ENCODE measurements at places on chromosomes 6 and 20.

GRCh38 chr6:36285187-36285671, 15.4 kb downstream of the PNPLA1 start:
- peaks cover 6% of the 10 kb centered on the region for H3K4me1 ChIP-seq
- no peak overlapping the region for H3K4me3 ChIP-seq
- no peak overlapping the region for H3K27ac ChIP-seq
- peaks cover 30% of the 10 kb centered on the region for H3K27me3 ChIP-seq

GRCh38 chr6:36727505-36728021, 29.9 kb downstream of the RAB44 start:
- ATAC-seq, result peak; percentile 61
- peaks cover 21% of the 10 kb centered on the region for H3K4me1 ChIP-seq
- peak overlapping the region; percentile 45 for H3K27ac ChIP-seq
- peak overlapping the region; percentile 38 for H3K4me3 ChIP-seq
- no peaks in the 10 kb centered on the region for H3K27me3 ChIP-seq

GRCh38 chr6:160735523-160735922, 33.5 kb downstream of the PLG start:
- H3K36me3 ChIP-seq, result no peaks in the 10 kb centered on the region
- ATAC-seq, result peak; percentile 41
- peaks cover 6% of the 10 kb centered on the region for H3K27me3 ChIP-seq
- no peaks in the 10 kb centered on the region for H3K4me1 ChIP-seq

GRCh38 chr6:154951345-154952200, 43.5 kb upstream of the TIAM2 start:
- H3K4me3 ChIP-seq, result peak overlapping the region; percentile 24
- peaks cover under 1% of the 10 kb centered on the region for H3K36me3 ChIP-seq
- ATAC-seq, result peak; percentile 31
- no peaks in the 10 kb centered on the region for H3K27me3 ChIP-seq

- H3K27ac ChIP-seq, result no peak overlapping the region
Observed at GRCh38 chr6:117264692-117265409, 507 bp upstream of the VGLL2 start.

- ATAC-seq, result no peak
- H3K4me1 ChIP-seq, result no peaks in the 10 kb centered on the region
- no peak overlapping the region for H3K4me3 ChIP-seq
- peaks cover 1% of the 10 kb centered on the region for H3K27me3 ChIP-seq
Observed at GRCh38 chr6:46098678-46099077, 31.1 kb upstream of the ENPP4 start.

DNA sequence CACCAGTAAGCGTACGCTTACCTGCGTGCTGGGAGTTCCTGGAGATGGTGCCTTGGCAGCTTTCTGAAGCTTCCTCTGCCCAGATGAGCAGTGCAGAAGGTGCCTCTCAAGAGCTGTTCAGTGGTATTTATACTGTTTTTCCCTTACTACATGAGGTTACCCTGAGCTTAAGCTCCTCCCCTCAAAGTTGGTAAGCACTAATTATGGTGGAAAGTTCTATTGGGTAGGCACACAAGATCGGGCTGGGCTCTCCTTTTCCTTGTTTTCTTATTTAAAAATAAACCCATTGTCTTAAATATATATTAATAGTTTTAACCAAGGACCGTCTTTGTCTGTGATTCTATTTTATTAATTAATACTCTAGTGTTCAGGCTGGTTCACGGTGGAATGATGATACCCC, at the start of gene COL10A1:
Gene COL10A1, minus strand, starts transcription at position 101 of the 400 bp plus-strand sequence. CDS start 640 bp downstream, outside the sequence.
- no peak within 1 kb of the TSS for H3K4me3 ChIP-seq
- H3K27me3 ChIP-seq, result no peaks in the 10 kb centered on the region
- H3K4me1 ChIP-seq, result peaks cover 10% of the 10 kb centered on the region
- no peak within 1 kb of the TSS for H3K27ac ChIP-seq

- no peak overlapping the region for H3K27ac ChIP-seq
- peaks cover 12% of the 10 kb centered on the region for H3K4me1 ChIP-seq
- no peak for ATAC-seq
- H3K36me3 ChIP-seq, result no peaks in the 10 kb centered on the region
Observed at GRCh38 chr6:148570456-148570855, 176.4 kb upstream of the UST start.

GRCh38 chr20:44618318-44618731, 33.2 kb downstream of the ADA start:
- H3K36me3 ChIP-seq, result peaks cover 68% of the 10 kb centered on the region
- H3K27ac ChIP-seq, result peak overlapping the region; percentile 61
- ATAC-seq, result peak; percentile 85
- H3K27me3 ChIP-seq, result no peaks in the 10 kb centered on the region
- peaks cover 22% of the 10 kb centered on the region for H3K4me1 ChIP-seq

DNA sequence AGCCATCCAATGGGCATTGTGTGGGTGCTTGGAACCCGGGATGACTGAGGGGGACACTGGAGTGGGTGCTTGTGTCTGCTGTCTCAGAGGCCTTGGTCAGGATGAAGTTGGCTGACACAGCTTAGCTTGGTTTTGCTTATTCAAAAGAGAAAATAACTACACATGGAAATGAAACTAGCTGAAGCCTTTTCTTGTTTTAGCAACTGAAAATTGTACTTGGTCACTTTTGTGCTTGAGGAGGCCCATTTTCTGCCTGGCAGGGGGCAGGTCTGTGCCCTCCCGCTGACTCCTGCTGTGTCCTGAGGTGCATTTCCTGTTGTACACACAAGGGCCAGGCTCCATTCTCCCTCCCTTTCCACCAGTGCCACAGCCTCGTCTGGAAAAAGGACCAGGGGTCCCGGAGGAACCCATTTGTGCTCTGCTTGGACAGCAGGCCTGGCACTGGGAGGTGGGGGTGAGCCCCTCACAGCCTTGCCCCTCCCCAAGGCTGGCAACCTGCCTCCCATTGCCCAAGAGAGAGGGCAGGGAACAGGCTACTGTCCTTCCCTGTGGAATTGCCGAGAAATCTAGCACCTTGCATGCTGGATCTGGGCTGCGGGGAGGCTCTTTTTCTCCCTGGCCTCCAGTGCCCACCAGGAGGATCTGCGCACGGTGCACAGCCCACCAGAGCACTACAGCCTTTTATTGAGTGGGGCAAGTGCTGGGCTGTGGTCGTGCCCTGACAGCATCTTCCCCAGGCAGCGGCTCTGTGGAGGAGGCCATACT, 49.4 kb downstream of the PYGB start:
- H3K27me3 ChIP-seq, result no peaks in the 10 kb centered on the region
- peaks cover 6% of the 10 kb centered on the region for H3K4me1 ChIP-seq
- no peak overlapping the region for H3K27ac ChIP-seq
- no peak overlapping the region for H3K4me3 ChIP-seq
- H3K36me3 ChIP-seq, result no peaks in the 10 kb centered on the region
- peak; percentile 27 for ATAC-seq

- H3K4me1 ChIP-seq, result no peaks in the 10 kb centered on the region
- no peak overlapping the region for H3K4me3 ChIP-seq
- no peak for ATAC-seq
- H3K36me3 ChIP-seq, result no peaks in the 10 kb centered on the region
Observed at GRCh38 chr6:92159046-92159445, 1260.3 kb downstream of the EPHA7 start.

DNA sequence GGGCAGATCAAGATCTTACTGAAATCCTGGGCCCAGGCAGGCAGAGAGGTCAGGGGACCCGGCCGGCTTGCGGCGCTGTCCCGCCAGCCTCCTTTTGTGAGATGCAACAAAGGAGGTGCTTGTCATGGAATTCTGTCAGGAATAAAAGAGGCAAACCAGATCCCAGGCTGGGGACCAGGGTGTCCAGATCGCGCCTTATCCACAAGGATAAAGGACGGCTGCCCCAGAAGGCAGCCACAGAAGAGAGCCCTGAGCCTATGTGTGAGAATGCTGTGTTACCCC, 42.6 kb upstream of the CDH22 start:
- H3K36me3 ChIP-seq, result peaks cover 56% of the 10 kb centered on the region
- peaks cover 15% of the 10 kb centered on the region for H3K4me1 ChIP-seq
- no peaks in the 10 kb centered on the region for H3K27me3 ChIP-seq
- peak overlapping the region; percentile 51 for H3K4me3 ChIP-seq
- H3K27ac ChIP-seq, result peak overlapping the region; percentile 90

DNA sequence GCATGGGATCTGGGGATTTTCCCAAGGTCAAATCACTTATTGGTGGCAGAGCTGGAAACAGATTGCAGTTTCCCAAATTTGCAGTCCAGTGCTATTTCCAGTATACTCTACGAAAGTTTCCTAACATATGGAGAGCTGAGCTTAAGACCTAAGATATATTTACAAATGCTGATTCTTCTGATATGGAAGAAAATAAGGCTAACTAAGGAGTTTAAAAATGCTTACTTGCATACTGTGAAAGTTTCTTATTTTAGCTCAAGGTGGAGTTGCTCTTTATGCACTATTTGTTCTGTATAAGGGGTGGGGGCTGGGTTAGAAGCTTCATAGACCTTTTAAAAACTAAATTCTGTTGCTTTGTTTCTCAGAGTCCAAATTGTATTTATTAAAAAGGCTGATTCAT, 7.5 kb downstream of the CD109 start:
- H3K4me1 ChIP-seq, result peaks cover 13% of the 10 kb centered on the region
- H3K27me3 ChIP-seq, result peaks cover 5% of the 10 kb centered on the region
- H3K27ac ChIP-seq, result no peak overlapping the region
- peaks cover 38% of the 10 kb centered on the region for H3K36me3 ChIP-seq
- no peak for ATAC-seq
- H3K4me3 ChIP-seq, result no peak overlapping the region

DNA sequence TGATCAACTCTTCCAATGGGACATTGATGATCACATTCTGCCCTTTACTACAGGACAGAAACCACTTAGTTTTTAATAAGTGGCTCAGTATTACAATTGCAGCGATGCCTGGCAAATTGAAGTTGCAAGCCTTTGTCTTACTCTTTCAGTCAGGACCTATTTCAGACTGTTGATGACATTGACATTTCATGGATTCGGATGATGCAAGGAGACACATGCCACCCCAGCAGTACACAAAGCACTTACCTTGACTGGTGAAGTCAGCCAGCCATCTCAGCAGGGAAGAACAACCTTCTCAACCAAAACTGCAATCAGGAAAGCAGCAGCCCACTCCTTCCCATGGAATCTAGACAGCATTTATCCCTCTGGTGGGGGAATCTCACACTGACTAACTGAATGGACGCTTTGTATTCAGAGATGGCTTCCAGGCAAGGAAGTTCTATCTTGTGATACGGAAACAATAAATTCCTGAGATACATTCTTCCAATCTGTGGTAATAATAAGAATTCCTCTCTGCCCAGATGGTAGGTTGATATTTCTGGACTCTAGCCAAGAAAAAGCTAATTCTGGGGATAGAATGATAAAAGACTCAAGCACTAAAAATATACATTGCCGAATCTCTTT, 24.8 kb downstream of the NFYA start:
- no peaks in the 10 kb centered on the region for H3K4me1 ChIP-seq
- ATAC-seq, result no peak
- peak overlapping the region; percentile 3 for H3K27ac ChIP-seq
- peaks cover 93% of the 10 kb centered on the region for H3K36me3 ChIP-seq

GRCh38 chr6:83303426-83303825, 110.3 kb downstream of the RWDD2A start:
- H3K4me1 ChIP-seq, result no peaks in the 10 kb centered on the region
- no peak overlapping the region for H3K27ac ChIP-seq
- H3K4me3 ChIP-seq, result no peak overlapping the region
- ATAC-seq, result no peak
- no peaks in the 10 kb centered on the region for H3K36me3 ChIP-seq

GRCh38 chr6:15657290-15657689, 5.5 kb downstream of the DTNBP1 start:
- H3K4me1 ChIP-seq, result peaks cover 24% of the 10 kb centered on the region
- ATAC-seq, result no peak
- no peak overlapping the region for H3K4me3 ChIP-seq
- H3K36me3 ChIP-seq, result peaks cover 10% of the 10 kb centered on the region
- H3K27me3 ChIP-seq, result no peaks in the 10 kb centered on the region
- no peak overlapping the region for H3K27ac ChIP-seq

- no peak overlapping the region for H3K27ac ChIP-seq
- no peak for ATAC-seq
- H3K4me1 ChIP-seq, result no peaks in the 10 kb centered on the region
- H3K36me3 ChIP-seq, result no peaks in the 10 kb centered on the region
- H3K4me3 ChIP-seq, result no peak overlapping the region
Observed at GRCh38 chr6:73348550-73349204, 5.4 kb downstream of the DPPA5 start.

DNA sequence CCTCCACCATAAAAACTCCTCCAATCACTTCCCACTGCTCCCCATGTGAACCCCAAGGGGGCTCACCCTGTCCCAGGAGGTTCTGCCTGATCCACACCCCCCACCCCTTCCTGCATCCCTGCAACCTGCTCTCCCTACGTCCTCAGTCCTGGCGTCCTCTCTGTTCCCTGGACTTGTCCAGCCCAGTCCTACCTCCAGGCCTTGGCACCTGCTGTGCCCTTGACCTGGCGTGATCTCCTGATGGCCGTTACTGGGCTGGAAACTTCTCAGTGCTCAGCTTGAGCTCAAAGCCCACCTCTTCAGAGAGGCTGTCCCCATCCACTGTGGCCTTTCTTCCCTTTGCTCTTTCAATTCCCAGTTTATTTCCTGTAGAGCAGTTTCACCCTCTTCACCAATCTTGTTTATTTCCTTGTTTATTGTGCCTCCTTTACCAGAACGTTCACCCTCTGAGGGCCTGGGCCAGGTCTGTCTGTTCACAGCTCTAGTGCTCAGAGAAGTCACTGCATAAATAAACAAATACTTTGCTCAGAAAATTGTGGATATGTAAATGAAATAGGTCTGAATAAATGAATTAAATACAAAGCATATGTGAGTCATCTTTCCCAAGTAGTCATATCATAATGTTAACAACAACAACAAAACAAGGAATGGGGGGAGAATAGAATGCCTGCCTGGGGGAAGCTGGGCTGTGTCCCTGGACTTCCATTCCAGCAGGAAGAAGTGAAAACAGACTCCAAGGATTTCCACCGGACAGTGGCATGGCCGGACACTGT, 175.7 kb upstream of the SULF2 start:
- H3K36me3 ChIP-seq, result no peaks in the 10 kb centered on the region
- no peak overlapping the region for H3K27ac ChIP-seq
- H3K4me3 ChIP-seq, result no peak overlapping the region
- no peak for ATAC-seq

All from activated T-helper 17 cell treated with anti-CD3 and anti-CD28 coated beads, Interleukin-2, amount 50 U/mL, for 72 hours (primary cell).